Sigmoid colon (tissue), 7 donors: ENCODE measurements at places on chromosomes 2 and 18.

GRCh38 chr2:32627441-32627813 is 423 bp upstream of the TTC27 start:
- DNase-seq: peak; percentile 76

DNA sequence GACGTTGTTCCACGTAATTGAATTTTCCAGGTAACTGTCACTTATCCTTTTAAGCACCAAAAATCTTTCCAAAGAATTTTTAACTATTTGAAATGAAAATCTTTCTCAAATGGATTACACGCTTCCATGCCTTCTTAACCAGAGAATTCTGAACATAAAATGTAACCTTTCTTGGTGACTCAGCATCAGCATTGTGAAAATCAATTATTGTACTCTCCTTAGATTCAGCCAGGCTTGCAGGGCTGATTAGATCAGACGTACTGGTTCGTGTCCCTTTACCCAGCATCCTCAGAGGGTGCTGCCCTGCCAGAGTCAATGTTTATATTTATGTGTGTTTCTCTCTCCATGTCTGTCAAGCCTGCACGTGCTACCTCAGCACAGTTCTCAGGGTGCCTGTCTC is 623.9 kb downstream of the CNTNAP5 start:
- DNase-seq: no peak

GRCh38 chr2:172921532-172922236 is 154.0 kb upstream of the MAP3K20 start:
- DNase-seq: no peak

DNA sequence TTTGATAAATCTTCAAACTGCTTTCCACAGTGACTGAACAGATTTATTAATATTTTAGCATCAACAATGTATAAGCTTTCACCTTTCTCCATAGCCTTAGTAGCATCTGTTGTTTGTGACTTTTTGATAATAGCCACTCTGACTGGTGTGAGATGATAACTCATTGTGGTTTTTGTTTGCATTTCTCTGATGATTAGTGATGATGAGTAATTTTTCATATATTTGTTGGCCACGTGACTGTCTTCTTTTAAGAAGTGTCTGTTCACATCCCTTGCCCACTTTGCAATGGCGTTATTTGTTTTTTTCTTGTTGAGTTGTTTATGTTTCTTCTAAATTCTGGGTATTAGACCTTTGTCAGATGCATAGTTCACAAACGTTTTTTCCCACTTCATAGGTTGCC is 952.9 kb downstream of the TRIB2 start:
- no peak for DNase-seq

- DNase-seq: no peak
These were observed 238.5 kb downstream of the ALPK2 start for GRCh38 chr18:58390399-58390798.

GRCh38 chr18:59865241-59865986 is 34.4 kb upstream of the PMAIP1 start:
- no peak for DNase-seq

- no peak for DNase-seq
These were observed 585 bp downstream of the PNKD start for GRCh38 chr2:218270721-218271486.

DNA sequence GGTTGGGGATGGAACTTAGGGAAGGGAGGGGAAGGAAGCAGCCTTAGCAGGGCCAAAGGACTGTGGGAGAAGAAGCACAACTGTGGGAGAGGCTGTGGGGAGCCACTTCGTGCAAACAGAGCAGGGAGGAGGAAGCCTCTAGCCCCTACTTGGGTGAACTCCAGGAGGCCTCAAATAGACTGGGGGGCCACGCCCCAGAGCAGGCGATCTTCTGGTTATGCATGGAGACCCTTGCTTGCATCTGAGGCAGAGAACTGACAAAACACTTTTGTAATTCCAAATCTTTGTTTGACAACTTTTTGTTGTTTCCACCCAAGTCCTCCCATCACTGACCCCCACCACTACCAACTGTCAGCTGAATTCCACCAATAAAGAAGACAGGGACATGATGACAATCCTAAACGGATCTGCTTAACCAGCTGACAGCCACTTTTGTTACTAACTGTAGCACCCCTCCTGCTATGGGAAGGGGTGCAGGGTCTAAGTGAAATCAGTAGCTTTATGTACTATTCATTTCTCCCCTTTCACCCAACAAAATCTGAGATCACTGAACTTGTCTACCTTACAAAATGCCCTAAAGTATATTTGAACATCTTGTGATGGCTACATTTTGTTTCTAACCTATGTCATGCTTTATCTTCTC is 80.5 kb upstream of the CPO start:
- DNase-seq: no peak

GRCh38 chr2:128714285-128714684 is 395.6 kb upstream of the HS6ST1 start:
- no peak for DNase-seq

- no peak for DNase-seq
These were observed 62.3 kb downstream of the ROCK1 start for GRCh38 chr18:21049306-21049705.

GRCh38 chr18:39274535-39274934 is 1708.9 kb upstream of the CELF4 start:
- DNase-seq: no peak

GRCh38 chr2:68784188-68784587 is 49.6 kb downstream of the ARHGAP25 start:
- no peak for DNase-seq

DNA sequence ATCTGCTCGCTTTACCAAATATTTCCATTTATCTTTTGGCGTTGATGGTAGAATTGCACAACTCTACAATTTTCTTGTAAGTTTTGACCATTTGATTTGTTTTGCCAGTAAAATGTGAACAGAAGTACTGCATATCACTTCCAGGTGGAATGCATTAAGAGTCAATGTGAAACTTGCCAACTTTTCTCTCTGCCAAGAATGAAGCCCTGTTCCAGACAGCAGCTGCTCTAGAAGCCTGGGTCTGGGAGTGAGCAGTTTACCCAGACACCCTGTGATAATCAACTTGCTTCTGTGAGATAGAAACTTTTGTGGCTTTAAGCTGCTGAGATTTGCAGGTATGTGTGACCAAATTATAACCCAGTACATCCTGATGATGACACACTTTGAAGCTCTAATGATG is 115.9 kb upstream of the SYT4 start:
- no peak for DNase-seq

- DNase-seq: peak; percentile 69
These were observed 680.9 kb downstream of the IRS1 start for GRCh38 chr2:226118471-226119429.

GRCh38 chr2:219415580-219416234 is 2.5 kb upstream of the DES start:
- DNase-seq: peak; percentile 81

- DNase-seq: peak; percentile 80
These were observed 13.7 kb downstream of the HES6 start for GRCh38 chr2:238225911-238226697.

GRCh38 chr2:151071906-151072305 is 189.8 kb downstream of the RBM43 start:
- no peak for DNase-seq

DNA sequence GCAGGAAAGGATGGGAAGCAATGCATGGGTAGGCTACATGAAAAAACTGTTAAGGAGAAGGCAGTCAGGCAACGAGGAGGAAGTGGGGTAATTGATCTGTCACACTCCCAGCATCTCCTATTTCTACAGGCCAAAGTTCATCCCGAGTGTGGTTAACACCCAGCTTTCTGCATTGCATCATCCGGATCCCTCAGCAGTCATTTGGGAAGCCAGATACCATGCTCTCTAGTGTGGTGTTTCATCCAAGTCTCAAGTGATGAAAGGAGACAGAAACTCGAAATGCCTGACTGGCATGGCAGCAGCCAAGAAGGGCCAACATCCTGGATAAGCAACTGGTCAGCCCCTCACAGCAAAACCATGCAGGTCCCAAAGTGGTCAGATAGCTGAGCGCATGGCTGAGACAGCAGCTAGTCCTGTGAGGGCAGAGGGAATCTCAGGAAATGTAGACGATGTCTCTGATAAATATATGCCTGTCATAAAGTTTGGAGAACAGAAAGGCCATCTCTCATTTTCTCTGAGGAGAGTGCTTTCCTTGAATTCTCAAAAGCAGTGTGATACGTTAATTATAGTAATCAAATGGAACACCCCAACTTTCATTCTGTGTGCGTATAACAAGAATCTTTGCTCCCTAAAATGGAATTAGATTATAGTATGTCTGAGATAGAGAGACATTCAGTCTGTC is 24.8 kb upstream of the HNRNPA3 start:
- no peak for DNase-seq

- no peak for DNase-seq
These were observed 46.4 kb downstream of the ASXL2 start for GRCh38 chr2:25831746-25832449.

DNA sequence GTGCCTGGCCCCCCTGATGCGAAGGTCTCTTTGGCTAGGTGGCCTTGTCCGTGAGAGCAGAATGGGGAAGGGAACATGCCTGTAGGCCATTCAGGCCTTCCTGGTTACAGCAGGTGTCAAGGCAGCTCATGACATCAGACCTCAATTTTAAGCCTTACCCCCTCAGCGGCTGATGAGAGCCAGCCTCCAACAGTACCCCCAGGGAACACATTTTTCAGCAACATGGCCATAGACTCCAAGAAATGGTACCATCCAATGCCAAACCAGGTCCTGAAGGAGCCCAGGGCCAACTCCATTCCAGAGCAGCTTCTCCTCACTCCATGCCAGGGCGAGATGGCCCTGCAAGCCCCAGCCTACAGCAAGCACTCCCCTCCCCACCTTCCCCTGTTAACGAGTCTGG is 199.2 kb downstream of the SMAD2 start:
- peak; percentile 41 for DNase-seq

- no peak for DNase-seq
These were observed 204.3 kb downstream of the SEPTIN10 start for GRCh38 chr2:109409321-109410038.

DNA sequence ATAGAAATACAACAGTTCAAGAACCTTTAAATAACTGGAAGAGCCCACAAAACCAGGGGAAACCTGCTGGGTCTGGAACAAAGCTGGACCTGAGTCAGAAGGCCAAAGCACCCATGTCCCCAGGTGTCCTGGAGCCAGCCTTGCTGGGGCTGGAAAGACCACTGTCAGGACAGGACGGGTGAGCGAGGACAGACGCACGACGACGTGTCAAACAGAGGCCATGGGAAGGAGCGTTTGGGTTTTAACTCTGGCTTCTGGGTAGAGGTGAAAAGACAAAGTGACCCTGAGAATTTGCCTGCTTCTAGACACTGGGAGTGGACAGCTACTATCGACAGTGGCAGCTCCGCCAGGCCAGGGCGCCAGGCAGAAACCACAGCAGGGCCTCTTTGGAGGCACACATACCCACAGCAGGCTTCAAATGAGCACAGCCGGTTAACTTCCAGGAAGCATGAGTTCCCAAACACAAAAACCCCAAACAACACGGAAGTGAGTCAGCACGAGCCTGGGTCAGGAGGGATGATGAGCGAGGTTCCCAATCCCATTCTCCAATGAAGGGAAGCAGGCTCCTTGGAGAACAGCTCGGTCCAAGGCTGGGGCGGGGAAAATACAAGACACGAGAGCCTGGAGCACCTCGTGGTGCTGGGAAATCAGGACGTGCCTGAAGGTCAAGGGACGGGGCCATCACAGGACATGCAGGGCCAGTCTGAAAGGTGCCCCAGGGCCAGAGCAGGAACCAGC is 208.0 kb downstream of the TWIST2 start:
- DNase-seq: peak; percentile 39

- no peak for DNase-seq
These were observed 124.2 kb downstream of the PXDN start for GRCh38 chr2:1620081-1620480.

- peak; percentile 94 for DNase-seq
These were observed 3.1 kb upstream of the ARID5A start for GRCh38 chr2:96533292-96534073.

DNA sequence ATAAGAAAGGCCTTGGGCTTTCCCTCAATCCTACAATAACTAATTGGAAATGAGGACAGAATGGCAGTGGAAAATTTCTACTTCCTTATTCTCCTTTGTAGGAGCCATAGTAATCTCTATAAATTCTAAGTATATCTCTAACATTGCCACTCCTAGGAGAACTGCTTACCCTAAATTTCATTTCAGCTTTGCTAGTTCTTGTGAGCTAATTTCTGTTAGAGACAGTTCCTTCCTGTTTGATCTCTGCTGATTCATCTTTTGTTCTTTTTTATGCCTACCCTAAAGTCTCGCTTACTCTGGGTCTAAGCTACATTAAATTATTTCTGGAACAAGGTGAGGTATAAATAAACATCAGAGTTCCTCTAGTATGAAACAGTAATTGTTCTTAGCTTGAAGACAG is 25.7 kb downstream of the ABHD3 start:
- DNase-seq: no peak

GRCh38 chr18:25229920-25230319 is 122.0 kb downstream of the ZNF521 start:
- DNase-seq: no peak

DNA sequence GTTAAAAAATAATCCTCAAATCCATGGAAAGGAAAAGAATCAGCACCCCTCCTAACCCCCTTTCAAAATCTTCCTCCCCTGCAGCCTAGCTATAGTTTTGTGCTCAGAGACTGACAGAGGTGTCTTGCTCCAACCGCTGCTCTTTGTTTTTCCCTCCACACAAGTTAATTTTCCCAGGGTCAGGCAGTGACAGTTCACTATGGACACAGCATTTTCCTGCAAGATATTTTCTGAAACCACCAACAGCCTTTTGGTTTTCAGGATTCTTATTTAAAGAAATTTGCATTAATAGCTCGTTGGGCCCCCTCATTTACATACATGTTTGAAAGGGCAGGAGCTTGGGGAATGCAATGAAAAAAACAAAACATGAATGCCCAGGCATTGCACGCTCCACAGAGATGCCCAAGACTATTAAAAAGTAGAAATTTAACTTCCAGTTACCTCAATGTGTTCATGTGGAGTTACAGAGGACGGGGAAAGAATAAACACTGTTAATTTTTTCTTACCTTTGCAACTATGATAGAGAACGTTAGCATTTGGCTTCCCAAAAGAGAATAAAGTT is 71.4 kb upstream of the CXCR4 start:
- no peak for DNase-seq

GRCh38 chr2:145654746-145655145 is 1134.8 kb upstream of the ZEB2 start:
- DNase-seq: no peak
